ENCODE measurements at places on chromosomes 13 and 19. TPM values are rescaled to one million over a fixed set of nuclear protein-coding genes. Genes with fewer than 3 reads are reported as not detected.

Gene ICAM5
- total RNA-seq: 5.5 TPM

Gene PODNL1
- total RNA-seq: 2.6 TPM

Gene ABCA7
- 11.2 TPM for total RNA-seq

Gene FPR2
- total RNA-seq: not detected

Gene ZNF816
- 11.7 TPM for total RNA-seq

Gene TBXA2R
- 4.8 TPM for total RNA-seq

Gene BLOC1S3
- total RNA-seq: 5.8 TPM

Gene PRODH2
- total RNA-seq: not detected

Gene PDE4C
- 0.32 TPM for total RNA-seq

Gene SSC5D
- 23.2 TPM for total RNA-seq

Gene SRRM5
- under 0.01 TPM for total RNA-seq

Gene ZNF431
- 7.1 TPM for total RNA-seq

Gene IGSF23
- total RNA-seq: 0.32 TPM

Gene RGS9BP
- total RNA-seq: 0.32 TPM

Gene ZNF547
- 1.9 TPM for total RNA-seq

Gene ZIK1
- total RNA-seq: 11.3 TPM

Gene LRRC63
- under 0.01 TPM for total RNA-seq

Gene TMEM161A
- total RNA-seq: 18.1 TPM

Gene ZNF784
- total RNA-seq: 5.6 TPM
